ENCODE measurements at places on chromosomes 12 and 14.

GRCh38 chr12:31570880-31571279 lies 20.1 kb downstream of the DENND5B start:
- no peaks in the 10 kb centered on the region for H3K36me3 ChIP-seq
- no peak for DNase-seq
- no peaks in the 10 kb centered on the region for H3K4me1 ChIP-seq
- no peak overlapping the region for H3K4me3 ChIP-seq
- no peak overlapping the region for H3K27ac ChIP-seq

DNA sequence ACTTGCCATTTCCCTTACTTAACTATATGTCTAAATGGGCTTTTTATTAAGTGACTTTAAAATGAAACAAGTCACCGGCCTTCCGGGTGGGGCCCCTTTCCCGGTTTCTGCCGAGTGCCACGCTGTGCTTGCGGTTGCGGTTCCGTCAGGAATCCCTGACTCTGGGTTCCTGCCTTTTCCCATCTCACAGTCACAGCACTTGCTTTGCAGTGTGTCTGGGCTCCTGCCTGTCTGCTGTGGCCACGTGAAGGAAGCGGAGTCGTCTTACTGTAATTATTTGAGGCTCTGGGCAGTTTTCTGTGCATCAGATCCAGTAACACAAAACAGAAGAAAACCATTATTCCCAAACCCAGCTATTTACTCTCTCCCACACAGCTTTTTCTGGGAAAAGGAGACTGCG lies 44.0 kb upstream of the FRMD6 start:
- no peaks in the 10 kb centered on the region for H3K27me3 ChIP-seq
- DNase-seq = no peak
- no peak overlapping the region for H3K27ac ChIP-seq
- H3K4me1 ChIP-seq = no peaks in the 10 kb centered on the region
- H3K36me3 ChIP-seq = no peaks in the 10 kb centered on the region

GRCh38 chr12:74412606-74413230 lies 124.9 kb upstream of the ATXN7L3B start:
- H3K4me1 ChIP-seq = no peaks in the 10 kb centered on the region
- H3K36me3 ChIP-seq = no peaks in the 10 kb centered on the region
- no peaks in the 10 kb centered on the region for H3K27me3 ChIP-seq
- no peak overlapping the region for H3K27ac ChIP-seq
- H3K4me3 ChIP-seq = no peak overlapping the region

GRCh38 chr14:29648045-29648444 lies 279.6 kb downstream of the PRKD1 start:
- H3K4me1 ChIP-seq = no peaks in the 10 kb centered on the region
- no peak overlapping the region for H3K27ac ChIP-seq
- H3K4me3 ChIP-seq = no peak overlapping the region
- no peaks in the 10 kb centered on the region for H3K27me3 ChIP-seq

GRCh38 chr14:68308726-68309520 lies 483.9 kb downstream of the ZFP36L1 start:
- H3K4me3 ChIP-seq = no peak overlapping the region
- peak overlapping the region; percentile 61 for H3K27ac ChIP-seq
- DNase-seq = no peak

All from esophagus squamous epithelium (tissue), 5 donors.